ENCODE measurements at places on chromosomes 2 and 18.
A peak's percentile ranks its signal among the peaks of the same experiment; 100 is the strongest.

DNA sequence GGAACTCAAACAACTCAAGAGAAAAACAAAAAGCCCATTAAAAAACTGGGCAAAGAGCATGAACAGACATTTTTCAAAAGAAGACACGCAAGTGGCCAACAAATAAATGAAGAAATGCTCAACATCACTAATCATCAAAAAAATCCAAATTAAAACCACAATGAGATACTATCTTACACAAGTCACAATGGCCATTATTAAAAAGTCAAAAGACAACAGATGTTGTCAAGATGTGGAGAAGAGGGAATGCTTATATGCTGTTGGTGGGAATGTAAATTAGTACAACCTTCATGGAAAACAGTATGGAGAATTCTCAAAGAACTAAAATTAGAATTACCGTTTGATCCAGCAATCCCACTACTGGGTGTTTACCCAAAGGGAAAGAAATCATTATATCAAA lies 15.1 kb downstream of the LMAN1 start:
- DNase-seq, result no peak

DNA sequence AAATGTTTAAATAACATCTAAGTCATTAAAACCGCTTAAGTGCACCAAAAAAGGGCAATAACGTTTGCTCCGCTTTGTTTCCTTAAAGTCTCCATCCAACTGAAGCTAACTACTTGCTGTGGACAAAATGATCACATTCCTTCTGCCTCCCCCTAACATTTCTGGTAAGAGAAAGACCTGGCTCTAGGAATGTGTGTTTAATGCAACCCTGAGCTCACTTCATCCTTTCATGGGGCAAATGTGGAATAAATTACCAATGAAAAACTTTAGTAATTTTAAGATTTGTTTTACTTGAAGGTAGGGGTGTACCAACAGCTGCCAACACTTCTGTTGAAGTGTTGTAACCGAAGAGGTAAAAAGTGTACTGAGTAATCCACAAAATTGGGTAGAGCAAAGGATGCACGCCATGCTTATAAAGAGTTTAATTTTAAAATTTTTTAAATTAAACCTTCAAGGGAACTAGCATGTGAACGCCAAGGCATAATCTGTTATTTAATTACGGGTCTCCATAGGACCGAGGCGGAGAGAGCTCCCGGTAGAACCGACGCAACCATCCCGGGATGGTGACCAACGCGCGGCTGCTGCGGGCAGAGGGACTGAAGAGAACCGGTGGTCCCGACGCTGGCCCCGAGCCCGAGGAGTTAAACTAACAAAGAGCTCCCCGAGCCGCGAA lies 1.1 kb downstream of the HNRNPLL start:
- DNase-seq, result no peak

DNA sequence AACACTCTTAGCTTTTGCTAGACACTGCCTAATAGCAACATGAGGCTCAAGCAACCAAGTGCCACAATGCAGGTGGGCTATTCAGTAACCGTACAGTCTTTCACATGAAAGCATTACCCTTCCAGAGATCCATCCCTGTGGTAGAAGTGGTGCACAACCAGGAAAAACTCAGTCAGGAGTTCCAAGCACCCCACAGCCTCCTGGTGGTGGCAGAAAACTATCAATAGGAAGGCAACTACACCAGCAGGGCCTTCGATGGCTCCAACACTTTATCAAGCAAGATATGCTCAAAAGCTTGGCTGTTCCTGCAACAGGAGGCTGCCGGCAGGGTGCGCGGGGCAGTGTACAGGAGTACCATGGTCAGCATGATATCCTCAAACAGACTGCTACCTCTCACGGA lies 176.1 kb upstream of the DLGAP1 start:
- DNase-seq, result no peak

- peak; percentile 7 for DNase-seq
Observed at GRCh38 chr2:63189026-63189425, 138.4 kb downstream of the OTX1 start.

DNA sequence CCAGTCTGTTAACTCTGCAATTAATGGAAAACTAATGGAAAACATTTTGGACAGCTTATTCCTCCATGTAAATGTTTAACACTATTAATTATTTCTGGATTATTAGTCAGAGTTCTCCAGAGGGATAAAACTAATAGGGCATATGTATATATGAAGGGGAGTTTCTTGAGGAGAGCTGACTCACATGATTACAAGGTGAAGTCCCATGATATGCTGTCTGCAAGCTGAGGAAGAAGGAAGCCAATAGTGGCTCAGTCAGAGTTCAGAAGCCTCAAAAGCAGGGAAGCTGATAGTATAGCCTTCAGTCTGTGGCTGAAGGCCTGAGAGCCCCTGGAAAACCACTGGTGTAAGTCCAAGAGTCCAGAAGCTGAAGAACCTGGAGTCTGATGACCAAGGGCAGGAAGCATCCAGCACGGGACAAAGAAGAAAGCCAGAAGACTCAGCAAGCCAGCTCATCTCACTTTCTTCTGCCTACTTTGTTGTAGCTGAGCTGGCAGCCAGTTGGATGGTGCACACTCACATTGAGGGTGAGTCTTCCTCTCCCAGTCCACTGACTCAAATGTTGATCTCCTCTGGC lies 136.0 kb downstream of the PTH2R start:
- DNase-seq, result no peak

DNA sequence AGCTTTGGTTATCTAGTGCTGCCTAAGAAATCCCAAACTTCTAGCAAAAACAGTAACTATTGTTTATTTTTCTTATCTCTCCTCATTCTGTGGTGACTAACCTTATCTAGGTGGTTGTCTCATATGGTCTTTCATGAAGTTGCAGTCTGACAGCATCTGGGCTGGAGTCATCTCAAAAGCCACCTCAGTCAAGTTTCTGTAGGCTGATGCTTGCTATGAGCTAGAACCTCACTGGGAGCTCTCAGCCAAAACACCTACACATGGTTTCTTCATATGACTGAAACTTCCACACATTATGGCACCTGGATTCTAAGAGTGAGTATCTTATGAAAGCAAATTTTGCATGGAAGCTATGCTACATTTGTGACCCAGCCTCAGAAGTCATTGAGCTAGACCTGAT lies 596.4 kb upstream of the VRK2 start:
- DNase-seq, result no peak

- DNase-seq, result no peak
Observed at GRCh38 chr2:28523902-28524301, 28.0 kb downstream of the PLB1 start.

DNA sequence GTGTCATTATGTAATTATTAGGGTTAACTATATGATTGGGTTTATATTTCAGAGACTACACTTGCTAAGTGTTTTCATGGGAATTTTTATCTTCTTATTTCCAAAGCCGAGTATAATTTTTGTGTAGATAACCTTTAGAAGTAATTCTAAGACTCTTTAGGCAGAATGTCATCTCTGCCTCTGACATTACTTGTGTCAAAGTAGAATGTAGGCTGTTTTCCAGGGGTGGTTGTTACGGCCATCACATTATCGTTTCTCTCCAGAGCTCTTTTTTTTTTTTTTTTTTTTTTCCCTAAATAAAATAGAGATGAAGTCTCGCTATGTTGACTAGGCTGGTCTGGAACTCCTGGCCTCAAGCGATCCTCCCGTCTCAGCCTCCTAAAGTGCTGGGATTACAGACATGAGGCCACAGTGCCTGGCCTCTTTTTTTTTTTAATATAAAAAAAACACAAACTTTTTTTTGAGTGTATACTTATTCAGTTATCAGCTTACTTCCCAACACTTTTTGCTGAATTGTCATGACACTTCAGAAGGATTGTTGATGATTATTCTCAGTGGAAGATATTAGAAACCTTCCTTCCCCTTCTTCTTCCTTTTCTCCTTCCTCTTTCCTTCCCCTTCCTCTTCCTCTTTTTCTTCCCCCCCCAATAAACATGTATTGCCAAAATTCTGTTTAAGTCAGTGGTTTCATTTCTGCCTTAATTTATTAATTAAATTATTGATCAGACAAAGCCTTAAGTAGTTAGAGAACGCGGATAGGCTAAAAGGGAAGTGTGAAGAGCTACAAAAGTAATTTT lies 2.3 kb downstream of the PIKFYVE start:
- DNase-seq, result no peak

DNA sequence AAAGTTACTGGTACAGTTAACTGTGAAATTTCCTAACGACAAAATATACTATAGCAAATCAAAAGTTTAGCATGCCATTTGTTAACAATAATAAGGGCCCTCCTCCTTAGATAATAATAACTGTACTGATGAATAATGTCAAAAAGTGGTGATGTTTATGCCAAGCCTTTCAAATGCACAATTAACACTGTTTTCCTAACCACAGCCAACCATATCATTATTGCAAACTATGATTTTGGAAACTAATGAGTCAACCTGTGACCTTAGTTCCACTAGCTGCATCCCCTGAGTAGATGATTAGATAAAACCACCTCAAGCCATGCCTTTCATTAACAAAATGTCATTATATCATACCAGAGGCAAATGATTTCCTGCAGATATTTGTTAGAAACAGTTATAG lies 25.1 kb upstream of the GPR75 start:
- DNase-seq, result no peak

GRCh38 chr2:201978986-201979385 lies 54.7 kb upstream of the FZD7 start:
- DNase-seq, result no peak

GRCh38 chr18:24094561-24094960 lies 44.3 kb upstream of the CABYR start:
- no peak for DNase-seq

GRCh38 chr2:9538000-9538507 lies 17.6 kb downstream of the ADAM17 start:
- peak; percentile 97 for DNase-seq

- no peak for DNase-seq
Observed at GRCh38 chr2:6724605-6725140, 141.0 kb downstream of the CMPK2 start.

DNA sequence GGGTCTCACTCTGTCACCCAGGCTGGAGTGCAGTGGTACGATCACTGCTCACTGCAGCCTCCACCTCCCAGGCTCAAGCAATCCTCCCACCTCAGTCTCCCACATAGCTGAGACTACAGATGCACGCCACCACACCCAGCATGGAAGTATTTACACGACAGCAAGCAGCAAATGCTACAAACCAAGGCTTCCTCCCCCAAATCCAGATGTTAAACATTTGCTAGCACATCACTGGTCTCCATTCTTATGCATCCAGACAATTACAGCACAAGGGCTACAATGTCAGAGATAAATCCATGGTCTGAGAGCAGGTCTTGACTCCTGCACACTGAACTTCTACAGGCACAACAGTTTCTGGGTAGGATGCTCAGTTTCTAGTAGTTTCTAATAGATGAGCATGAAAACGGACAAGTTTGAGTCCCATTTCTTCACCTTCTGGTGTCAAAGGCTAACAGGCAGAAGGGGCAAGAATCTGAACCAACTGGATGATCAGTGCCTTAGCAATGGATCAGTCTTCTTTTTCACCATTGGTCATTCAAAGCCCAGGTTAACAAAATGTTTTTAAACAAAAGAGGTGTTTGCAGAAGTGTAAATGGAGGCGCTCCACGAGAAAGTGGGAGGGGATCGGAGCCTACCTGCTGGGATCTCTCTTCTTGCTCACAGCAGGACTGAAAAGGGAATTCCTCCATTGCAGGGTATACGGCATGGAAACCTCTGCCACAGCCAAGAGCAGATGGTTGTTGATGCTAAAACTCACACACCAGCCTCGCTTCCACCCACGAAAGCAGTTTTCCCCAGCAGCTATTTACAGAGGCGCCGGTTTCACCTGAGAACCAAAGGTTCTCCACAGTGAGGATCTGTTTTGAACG lies 135.0 kb upstream of the ARL4C start:
- DNase-seq, result no peak

- no peak for DNase-seq
Observed at GRCh38 chr2:105883911-105884694, 139.4 kb downstream of the NCK2 start.

GRCh38 chr2:234435836-234436481 lies 60.9 kb downstream of the ARL4C start:
- DNase-seq, result no peak

- no peak for DNase-seq
Observed at GRCh38 chr18:29838556-29838955, 1204.0 kb downstream of the DSC3 start.

DNA sequence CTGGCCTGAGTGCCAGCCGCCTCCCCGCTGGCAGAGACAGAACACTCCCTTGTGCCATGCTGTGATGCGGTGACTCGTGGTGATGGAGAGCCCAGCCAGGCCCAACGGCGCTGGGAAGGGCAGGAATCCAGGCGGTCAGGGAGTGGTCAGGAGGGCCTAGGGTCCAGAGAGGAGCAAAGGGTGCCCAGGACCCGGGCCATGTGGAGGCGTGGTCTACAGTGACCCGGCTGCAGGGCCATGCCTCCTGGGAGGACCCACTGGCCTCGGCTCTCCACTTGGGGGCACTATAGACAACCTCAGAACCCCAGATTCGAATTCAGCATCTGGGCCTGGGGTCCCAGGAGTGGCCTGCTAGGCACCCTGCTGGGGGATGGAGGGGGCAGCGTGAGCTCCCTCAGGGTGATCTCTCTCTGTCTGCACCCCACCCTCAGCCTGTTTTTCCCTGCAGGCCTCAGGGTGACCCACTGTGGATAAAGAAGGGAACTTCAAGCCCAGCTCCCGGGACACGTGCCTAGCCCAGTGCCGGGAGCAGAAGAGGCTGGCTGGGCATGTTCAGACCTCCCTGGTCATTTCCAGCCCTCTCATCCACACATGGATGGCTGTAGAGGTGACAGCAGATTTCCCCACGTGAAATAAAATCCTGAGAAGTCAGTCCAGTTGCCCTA lies 13.0 kb downstream of the AMER3 start:
- no peak for DNase-seq

- no peak for DNase-seq
Observed at GRCh38 chr18:13258921-13259320, 40.4 kb downstream of the LDLRAD4 start.

DNA sequence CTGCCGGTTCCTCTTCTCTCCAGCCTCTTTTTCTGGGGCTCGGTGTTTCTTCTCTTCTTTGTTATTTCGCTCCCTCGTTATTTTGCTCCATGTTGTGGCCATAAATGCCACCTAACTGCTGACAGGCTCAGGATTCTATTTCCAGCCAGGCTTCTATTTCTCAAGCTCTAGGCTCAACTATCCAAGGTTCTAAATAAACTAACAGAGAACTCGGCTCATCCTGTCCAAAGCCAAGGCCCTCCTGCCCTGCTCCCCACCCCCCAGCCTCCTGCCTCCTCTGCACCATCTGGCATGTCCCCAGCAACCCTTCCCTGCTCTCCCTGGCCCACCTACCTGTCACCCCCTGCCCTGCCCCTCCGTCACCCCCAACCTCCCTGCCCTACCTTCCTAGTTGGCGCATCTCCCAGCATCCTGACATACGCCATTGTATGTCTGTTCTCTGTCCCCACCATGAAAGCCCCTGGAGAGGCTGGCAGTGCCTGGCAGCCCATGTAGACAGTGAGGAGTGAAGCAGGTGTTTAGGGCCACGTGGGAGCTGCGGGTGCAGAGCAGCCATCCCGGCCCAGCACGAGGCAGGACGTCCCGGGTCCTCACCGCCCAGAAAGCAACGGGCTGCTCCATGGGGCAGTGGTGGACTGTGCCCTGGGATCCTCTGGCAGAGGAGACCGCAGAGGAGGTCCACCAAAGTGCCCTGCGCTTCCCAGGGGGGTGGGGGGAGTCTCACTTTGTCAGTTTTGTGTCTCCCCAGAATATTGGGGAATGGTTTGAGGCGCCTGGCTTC lies 186.9 kb downstream of the TWIST2 start:
- no peak for DNase-seq
